ENCODE measurements at places on chromosomes 3 and 15.

GRCh38 chr3:74145277-74145676, 469.2 kb downstream of the CNTN3 start:
- DNase-seq, result no peak

GRCh38 chr3:52930748-52931147, 33.4 kb upstream of the STIMATE start:
- no peak for DNase-seq

GRCh38 chr15:52256930-52257733, 38.5 kb downstream of the MYO5C start:
- DNase-seq, result no peak

GRCh38 chr3:32278714-32279113, 40.2 kb downstream of the CMTM8 start:
- no peak for DNase-seq

DNA sequence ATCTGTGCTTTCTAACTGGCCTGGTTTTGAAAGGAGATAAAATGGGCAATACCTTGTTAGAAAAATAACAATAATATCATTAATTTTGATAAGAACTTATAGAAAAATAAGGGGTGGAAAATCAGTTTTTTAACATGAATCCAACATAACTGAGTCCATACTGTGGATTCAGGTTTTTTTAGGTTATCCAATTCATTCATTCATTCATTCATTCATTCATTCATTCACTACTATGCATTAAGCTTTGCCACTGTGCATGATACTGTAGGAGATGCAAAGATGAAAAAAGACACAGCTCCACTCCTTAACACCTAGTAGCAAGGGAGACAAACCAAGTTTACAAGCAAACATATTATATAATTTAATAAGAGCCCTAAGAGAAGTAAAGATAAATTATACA, 97.0 kb upstream of the TNIK start:
- DNase-seq, result no peak

DNA sequence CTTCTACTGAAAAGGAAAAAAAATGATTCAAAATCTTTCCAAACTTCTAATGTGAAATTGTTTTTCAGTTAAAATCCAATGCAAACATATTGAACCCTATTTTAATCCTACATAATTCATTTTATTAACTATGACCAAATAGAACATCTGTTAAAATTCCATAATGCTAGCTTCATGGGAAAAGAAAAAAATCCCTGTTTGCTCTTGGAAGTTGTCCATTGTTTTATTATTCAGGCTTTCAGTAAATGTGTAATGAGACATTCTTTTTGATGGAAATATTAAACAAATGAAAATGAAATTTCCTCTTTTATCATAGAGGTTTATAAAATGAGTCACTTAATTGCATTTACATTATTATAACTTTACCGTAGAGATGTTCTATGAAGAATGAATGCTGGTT, 49.5 kb downstream of the SLC25A26 start:
- no peak for DNase-seq

DNA sequence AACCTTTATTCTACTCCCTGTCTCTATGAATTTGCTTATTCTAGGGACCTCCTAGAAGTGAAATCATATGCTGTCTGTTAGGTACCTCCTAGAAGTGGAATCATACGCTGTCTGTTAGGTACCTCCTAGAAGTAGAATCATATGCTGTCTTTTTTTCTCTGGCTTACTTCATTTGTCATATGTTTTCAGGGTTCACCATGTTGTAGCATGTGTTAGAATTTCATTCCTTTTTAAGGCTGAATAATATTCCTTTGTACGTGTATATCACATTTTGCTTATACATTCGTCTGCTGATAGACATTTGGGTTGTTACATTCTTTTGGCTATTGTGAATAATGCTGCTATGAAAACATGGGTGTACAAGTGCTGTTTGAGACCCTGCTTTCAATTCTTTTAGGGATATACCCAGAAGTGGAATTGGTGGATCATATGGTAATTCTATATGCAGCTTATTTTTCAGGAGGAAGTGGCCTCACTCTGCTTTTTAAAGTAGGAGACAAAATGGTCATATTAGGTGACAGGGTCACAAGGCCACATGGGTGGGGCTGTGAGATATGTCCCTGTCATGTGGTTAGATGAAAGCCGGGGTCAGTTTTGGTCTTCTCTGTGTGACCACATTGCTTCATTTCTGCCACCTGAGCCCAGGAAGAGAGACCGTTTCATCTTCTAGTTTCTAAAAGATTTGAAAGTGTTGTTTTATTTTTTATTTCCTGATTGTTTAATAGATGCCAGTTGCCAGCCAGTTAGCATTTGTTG, 76.7 kb downstream of the FLNB start:
- DNase-seq, result no peak

DNA sequence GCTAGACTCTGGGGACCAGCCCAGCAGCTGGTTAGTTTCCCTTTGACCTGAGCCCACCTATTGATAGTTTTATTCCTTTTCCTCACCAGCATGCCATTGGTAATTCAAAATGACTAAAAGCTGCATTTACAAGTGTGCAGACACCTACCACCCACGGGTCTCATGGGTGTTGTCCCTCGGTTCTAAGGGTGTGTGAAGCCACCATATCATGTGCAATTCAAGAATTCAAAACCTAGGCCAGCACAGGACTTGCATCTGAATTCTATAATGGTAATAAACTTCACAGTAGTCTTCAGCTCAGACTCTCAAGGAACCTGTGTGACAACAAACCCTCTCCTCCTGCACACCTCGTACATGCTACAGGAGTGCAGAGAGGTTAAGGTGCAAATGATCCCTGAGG, 55.3 kb downstream of the NTRK3 start:
- DNase-seq, result no peak

GRCh38 chr15:92226020-92226612, 167.6 kb upstream of the ST8SIA2 start:
- DNase-seq, result no peak

- DNase-seq, result no peak
These were observed 23.3 kb upstream of the BUB1B start for GRCh38 chr15:40137303-40138200.

DNA sequence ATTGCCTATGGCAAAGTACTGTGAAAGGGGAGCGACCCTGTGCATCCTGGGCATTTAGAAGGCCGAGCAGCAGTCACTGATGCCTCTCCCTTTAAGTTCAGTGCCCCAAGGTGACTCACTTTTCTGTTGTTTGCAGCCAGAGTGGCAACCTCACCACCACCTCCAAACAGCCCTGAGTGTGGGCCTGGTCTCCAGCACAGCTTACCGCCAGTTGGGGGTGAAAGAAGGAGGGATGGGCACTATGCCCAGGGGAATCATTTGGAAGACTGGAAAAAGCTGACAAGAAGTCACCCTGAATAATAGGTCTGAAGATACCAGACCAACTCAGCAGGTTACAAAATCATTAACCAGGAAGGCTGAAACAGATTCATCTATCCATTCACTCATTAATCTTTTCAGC, 571.8 kb downstream of the EPHB1 start:
- no peak for DNase-seq

GRCh38 chr3:110576960-110577359, 494.7 kb upstream of the NECTIN3 start:
- peak; percentile 47 for DNase-seq

DNA sequence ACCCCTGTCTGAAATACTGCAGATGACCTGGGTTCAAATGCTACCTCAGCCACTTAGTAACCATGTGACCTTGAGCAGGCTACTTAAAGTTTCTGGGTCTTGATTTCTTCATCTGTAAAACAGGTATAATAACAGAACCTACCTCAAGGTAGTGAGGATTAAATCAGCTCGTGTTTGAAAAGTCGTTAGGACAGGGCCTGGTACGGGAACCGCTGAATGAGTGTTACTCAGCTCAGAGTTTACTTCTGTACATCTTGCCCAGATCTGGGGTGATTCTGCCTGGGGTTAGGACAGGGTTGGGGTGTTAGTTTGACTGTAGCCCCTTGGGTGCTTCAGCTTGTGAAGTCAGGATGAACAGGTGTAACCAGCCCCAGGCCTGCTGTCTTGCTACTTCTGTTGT, 1.8 kb downstream of the SEMA4B start:
- no peak for DNase-seq

DNA sequence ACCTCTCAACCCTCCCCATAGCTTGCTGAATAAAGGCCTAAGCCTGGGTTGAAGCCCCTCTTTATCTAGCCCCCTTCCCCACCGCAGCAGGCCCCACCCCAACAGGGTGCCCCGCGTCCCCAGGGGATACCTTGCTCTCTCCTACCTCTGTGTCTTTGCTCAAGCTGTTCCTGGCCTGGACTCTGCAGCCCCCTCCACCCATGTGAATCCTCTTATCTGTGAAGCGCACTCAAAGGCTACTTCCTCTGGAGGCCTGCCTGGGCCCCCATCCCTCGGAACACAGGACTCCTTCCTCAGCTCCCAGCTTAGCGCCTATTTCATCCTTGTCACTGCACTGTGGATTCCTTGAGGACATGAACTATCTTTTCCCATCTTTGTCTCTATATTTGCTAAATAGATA, 61.4 kb upstream of the HERC1 start:
- DNase-seq, result no peak

DNA sequence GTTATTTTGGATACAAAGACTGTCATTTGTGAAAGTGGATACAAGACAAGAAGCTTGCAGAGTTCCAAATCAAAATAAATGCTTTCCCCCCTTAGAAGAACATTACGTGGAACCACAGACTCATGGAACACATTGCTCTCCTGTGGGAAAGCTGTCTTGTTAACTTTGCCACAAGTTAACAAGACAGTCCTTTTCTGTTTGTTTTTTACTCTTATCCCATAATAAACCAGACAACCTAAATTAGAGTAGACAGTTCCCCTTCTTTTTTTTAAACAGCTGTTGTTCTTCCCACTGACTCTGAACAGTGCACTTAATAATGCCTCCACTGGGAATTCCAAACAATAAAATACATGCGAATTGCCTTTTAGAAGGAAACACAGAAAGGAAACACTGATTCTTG, 255.3 kb upstream of the UBE2E2 start:
- DNase-seq, result no peak

GRCh38 chr3:61199843-61200242, 51.4 kb downstream of the FHIT start:
- DNase-seq, result no peak

- DNase-seq, result no peak
These were observed 242.2 kb downstream of the SLCO3A1 start for GRCh38 chr15:92095693-92096092.

GRCh38 chr3:183193762-183194689, 31.5 kb upstream of the LAMP3 start:
- DNase-seq, result no peak

GRCh38 chr15:53354874-53355273, 404.6 kb downstream of the WDR72 start:
- DNase-seq, result no peak

- DNase-seq, result no peak
These were observed 10.7 kb upstream of the CHSY1 start for GRCh38 chr15:101262551-101262950.
